Smooth muscle cell of the brain vasculature (primary cell): ENCODE measurements at places on chromosomes 11 and 22.

- DNase-seq = no peak
Observed at GRCh38 chr22:20062766-20063083, 17.3 kb upstream of the DGCR8 start.

DNA sequence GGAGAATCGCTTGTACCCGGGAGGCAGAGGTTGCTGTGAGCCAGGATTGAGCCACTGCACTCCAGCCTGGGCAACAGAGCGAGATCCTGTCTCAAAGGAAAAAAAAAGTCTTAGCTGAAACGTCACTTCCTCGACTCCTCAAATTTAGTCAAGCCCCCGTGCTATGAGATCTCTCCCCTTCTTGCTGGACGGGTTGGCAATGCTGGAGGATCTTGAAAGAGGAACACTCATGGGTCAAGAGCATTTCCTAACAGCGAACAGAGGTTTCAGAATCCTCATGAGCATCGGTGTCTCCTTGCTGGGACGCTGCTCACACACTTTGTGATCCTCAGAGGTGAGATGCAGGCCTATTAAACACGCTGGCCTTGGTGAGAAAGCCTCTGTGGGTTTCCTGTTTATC is 35.9 kb downstream of the APOL3 start:
- no peak for DNase-seq

- DNase-seq = no peak
Observed at GRCh38 chr11:87574193-87574592, 536.5 kb downstream of the TMEM135 start.

- DNase-seq = peak; percentile 68
Observed at GRCh38 chr11:12043959-12044791, 35.7 kb upstream of the DKK3 start.

GRCh38 chr22:49142296-49142695 is 685.4 kb downstream of the BRD1 start:
- no peak for DNase-seq

- DNase-seq = no peak
Observed at GRCh38 chr11:122468965-122469364, 186.6 kb upstream of the UBASH3B start.

DNA sequence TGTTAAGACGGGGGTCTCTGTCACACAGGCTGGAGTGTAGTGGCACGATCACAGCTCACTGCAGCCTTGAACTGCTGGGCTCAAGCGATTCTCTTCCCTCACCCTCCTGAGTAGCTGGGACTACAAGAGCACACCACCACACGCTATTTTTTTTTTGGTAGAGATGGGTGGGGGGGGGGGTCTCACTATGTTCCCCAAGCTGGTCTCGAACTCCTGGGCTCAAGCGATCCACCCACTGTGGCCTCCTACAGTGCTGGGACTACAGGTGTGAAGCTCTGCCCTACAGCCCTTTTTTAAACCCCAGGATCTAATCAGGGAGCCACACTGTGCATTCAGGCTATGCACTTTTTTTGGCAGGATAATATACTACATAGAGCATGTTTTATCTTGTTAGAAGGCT is 1.4 kb upstream of the DHCR7 start:
- no peak for DNase-seq
